ENCODE measurements at places on chromosomes 2 and 18. TPM values are rescaled to one million over a fixed set of nuclear protein-coding genes. Genes with fewer than 3 reads are reported as not detected.
A peak's percentile ranks its signal among the peaks of the same experiment; 100 is the strongest.

DNA sequence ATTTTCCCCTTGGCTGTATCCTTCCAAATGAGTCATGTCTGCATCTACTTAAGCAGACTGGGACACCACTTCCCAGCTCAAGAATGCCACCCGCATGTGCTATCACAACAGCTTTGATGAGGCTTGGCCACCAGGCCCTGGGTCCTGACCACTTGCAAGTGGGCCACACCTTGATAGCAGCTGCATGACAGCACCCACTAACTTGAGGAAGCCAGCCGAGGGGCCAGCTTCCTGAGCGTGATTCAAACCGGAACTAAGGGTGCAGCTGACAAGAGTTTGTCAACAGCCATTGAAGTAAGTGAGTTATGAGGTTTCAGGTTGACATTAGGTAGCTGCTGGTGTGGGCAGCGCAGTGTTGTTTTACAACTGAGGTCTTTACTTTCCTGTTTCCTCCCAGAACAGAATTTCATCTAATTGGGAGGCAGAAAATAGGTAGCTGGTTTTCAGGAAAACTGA, 54.4 kb downstream of the EPHA4 start:
- DNase-seq = peak; percentile 81

DNA sequence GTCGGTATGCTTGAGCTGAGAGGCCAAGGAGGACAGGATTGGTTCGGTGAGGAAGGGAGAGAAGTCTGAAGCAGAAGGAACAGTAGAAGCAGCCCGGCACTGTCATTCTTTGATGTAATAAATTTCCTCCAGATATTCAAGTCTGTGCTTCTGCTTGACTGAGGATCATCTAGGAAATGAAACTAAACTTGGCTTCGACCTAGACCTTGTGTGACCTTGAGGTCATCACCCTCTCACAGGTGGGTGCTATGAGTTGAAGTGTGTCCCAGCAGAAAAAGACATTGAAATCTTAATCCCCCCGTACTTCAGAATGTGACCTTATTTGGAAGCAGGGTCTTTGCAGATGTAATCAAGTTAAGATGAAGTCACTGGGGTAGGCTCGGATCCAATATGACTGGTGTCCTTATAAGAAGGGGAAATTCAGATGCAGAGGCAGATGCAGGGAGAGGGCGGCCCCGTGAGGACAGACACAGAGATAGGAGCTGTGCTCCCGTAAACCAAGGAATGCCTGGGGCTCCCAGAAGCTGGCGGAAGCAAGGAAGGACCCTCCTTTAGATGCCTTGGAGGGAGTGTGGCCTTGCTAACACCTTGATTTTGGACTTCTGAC, 49.0 kb downstream of the PRKCE start:
- DNase-seq = no peak

Gene CHRNG
- not detected for total RNA-seq

Gene ELOA2
- not detected for total RNA-seq

Gene ZSWIM2
- not detected for total RNA-seq
